ENCODE measurements at places on chromosomes 3 and 15. TPM values are rescaled to one million over a fixed set of nuclear protein-coding genes. Genes with fewer than 3 reads are reported as not detected.

DNA sequence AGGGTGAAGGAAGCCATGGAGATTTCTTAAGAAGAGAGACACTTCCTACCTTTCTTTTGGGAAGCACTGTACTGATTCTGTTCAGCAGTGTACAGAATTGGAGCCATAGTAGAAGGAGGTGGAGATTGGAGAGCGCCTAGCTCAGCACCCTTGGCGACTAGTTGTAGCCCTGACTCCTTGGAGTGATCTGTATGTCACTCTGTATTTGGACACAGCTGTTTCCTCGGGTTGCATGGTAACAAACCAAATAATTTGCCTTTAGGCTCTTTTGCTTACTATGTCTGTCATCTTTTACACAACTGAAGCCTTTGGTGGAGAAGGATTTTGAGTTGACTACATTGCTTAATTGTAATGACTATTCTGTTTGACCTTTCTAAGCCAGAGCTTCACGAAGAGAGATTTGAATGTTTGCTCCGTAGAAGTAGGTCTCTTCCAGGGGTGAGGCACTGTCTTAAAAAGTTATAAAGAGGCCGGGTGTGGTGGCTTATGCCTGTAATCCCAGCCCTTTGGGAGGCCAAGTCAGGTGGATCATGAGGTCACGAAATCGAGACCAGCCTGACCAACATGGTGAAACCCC lies 77.1 kb downstream of the AKAP13 start:
- DNase-seq = no peak

DNA sequence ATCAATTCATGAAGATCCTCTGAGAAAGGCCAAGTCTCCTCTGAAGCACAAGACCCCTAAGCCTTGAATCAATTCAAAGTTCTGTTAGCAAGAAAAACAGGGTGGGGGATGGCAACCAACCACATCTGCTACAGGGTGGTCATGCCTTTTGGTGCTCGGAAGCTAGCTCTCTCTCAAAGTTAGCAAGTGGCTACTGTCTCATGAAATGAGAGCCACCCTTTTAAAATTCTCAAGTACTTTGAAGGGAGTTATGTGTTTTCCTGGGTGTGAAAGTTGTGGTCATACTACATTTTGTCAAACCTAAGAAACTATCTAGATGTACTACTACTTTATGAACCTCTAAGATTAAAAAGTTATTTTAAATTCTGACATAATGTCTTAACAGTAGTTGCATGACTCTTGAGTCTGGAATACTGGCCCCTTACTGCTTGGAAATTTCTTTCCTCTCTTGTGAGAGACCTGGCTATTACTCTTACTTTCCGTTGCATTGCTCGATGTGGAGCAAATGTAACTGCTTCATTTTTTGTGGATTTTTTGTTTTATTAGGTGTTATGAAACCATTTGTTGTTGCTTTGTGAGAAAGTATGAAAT lies 116.1 kb downstream of the CHST2 start:
- DNase-seq = no peak

DNA sequence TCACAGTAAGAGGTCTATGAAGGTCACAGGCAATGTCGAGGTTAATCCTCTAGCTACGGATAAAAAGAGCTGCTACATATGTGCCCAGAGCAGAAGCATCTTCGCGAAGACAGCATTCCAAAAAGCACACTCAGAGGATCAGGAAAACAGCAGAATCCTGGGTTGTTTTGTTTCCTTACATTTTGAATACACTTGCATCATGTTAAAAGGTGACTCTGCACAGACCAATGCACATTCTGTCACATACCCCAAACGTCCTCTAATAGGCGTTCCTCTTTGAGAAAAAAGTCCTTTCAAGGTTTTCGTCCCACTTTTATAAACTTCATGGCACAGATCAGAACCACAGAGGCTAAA lies 52.7 kb downstream of the VGLL4 start:
- no peak for DNase-seq

GRCh38 chr3:180961087-180961486 lies 28.4 kb downstream of the DNAJC19 start:
- no peak for DNase-seq

- DNase-seq = no peak
These were observed 21.9 kb downstream of the ATOSA start for GRCh38 chr15:52657338-52657737.

DNA sequence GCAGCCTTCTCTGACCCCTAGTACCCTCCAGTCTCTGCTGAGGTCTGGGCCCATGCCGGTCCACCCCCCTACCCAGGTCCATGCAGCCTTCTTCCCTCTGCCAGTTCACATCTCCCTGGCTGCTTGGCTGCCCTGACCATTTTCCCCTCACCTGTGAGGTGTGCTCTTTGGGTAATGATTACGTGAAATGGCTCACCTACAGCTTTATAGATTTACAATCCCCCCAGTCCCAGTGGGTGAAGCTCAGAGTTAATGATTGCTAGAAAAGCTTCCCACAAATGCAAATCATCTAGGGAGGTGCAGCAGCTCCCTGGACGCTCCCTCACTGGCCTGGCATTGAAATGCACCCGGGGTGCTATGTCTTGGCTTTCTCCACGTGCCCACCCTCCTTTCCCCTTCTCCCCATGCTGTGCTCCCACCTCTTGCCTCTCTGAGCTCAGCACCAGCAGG lies 18.7 kb downstream of the PAQR5 start:
- no peak for DNase-seq

DNA sequence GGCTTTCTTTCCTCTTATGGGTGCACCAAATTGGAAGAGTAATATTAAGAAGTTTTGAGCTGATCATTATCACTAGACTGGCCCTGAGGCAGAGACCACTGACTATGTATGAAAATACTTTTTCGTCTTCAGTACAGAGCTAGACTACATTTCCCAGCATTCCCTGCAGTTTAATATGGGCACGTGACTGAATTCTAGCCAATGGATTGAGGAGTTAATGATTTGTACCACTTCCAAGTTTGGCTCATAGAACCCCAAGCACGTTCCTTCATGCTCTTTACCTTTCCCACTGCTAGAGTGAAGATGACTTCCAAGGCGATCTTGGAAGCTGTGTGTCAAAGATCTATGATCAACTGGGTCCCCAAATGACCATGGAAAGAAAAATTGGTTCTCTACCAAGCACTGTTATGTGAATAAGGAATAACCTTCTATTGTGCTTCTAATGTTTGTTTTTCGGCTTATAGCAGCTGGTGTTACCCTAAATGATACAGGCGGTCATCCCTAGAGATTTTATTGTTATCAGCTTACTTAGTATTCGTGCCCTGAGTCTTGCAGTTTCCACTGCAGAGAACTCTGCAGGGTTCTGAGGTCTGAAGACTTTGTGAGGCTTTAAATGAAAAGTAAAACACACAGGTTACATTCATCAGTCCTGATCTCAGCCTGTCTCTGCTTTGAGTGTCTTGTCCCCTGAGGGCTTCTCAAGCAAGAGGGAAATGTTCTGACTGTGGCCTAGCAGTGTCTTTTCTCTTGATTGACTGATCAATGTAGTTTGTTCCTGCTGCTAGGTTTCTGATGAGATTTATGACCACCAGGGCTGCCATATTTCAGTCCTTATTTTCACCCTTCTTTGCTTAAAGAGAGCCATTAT lies 486.8 kb downstream of the PDCD6IP start:
- no peak for DNase-seq

SLC30A4 gene
- 3.3 TPM for total RNA-seq

TCF12 gene
- 32.9 TPM for total RNA-seq

TGM5 gene
- not detected for total RNA-seq

Data from Right ventricle myocardium superior (tissue), 1 donor.